Kidney (tissue), 22 donors: ENCODE measurements at places on chromosomes 2 and 18. TPM values are rescaled to one million over a fixed set of nuclear protein-coding genes. Genes with fewer than 3 reads are reported as not detected.

The FARP2 gene
- total RNA-seq: 50.5 TPM

The CDC42EP3 gene
- total RNA-seq: 34.1 TPM

The HOXD13 gene
- total RNA-seq: not detected

The STK16 gene
- 29.9 TPM for total RNA-seq

The C2orf78 gene
- not detected for total RNA-seq

DNA sequence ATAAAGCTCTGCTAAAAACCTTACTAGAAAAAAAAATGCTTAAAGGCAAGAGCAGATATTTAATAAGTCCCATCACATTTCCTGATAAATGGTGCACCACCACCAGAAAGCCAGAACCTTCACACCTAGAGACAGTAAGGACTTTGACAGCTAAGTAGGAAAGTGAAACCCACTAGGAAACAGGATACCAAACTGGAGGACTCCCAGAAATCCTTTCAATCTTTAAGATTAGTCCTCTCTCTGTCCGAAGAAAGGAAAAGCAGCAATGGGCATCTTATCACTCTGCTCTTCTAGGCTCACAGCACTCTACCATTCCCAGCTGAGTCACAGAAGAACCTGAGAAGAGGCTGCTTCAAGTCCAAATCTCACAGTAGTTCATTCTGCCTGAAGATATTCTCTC is 3.7 kb downstream of the DYM start:
- no peak overlapping the region for H3K27ac ChIP-seq
- no peaks in the 10 kb centered on the region for H3K27me3 ChIP-seq
- H3K4me1 ChIP-seq: peaks cover 4% of the 10 kb centered on the region

DNA sequence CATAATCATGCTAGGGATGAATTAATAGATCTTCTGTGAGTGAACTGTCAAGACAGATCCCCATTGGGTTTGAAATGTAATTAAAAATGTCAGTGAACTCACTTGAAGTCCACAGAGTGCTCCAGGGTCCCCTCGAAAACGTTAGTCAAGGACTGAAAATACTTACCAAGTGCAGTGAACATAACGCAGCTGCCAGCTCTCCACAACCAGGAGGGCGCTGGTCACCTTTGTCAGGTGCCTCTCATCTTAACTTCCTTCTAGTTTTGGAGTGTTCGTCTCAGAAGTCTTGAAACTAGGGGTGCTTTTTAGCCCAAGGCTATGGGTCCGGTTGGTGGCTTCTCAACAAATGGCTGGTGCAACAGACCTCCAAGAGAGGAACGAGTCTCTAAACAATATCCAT is 70.7 kb downstream of the NCK2 start:
- no peak overlapping the region for H3K27ac ChIP-seq
- H3K4me1 ChIP-seq: peaks cover 16% of the 10 kb centered on the region
- H3K27me3 ChIP-seq: no peaks in the 10 kb centered on the region
- H3K36me3 ChIP-seq: peaks cover 6% of the 10 kb centered on the region

DNA sequence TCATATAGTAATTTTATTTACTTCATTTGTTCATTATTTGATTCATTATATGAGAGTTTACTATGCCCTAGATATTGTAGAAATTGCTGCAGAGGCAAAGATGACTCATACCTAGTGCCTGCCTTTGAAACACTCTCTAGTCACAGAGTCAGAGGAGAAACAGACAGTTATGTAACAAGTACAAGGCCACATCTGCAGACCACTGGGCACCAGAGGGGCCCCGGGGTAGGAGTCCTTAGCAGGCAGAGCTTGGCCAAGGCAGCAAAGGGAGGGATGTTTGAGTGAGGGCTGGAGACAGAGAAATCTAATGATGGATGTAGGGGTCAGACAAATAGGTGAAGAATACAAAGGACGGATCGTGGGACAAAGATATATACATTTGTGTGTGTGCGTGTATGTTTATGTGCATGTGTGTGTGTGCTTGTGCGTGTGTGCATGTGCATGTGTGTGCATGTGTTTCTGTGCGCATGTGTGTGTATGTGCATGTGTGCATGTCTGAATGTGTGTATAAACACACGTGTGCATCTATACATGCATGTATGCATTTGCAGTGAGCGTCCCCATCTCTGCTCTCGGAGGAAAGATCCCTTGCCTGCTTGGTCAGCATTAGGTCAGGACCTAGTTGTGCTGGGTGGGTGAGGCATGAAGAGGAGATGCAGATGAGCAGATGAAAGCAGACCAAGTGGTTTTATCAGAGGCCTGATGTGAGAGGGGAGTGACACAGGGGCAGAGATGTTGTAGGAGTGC is 170.6 kb upstream of the MYT1L start:
- no peak overlapping the region for H3K27ac ChIP-seq
- DNase-seq: no peak
- no peak overlapping the region for H3K4me3 ChIP-seq
- H3K27me3 ChIP-seq: no peaks in the 10 kb centered on the region
- H3K4me1 ChIP-seq: no peaks in the 10 kb centered on the region
